COR-L47 (cell line): ENCODE measurements at places on chromosomes 2 and 18.

DNA sequence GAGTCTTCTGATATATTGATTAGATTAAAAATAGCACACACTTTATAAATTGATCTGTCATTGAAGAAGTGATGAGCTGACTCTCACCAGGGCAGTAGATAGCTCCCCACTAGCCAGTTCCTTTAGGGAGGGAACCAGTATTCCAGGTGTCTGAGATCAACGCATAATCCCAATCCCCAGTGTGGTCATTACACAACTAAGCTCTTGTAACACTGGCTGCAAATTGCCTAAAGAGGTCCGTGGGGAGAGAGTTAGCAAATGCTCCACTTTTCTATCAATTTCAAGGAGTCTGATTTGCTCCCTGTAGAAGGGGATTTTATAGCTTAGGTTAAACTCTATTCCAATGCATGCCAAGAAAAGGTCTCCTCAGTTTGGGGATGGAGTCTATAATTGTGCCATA, 7.7 kb downstream of the SLC14A1 start:
- DNase-seq: no peak

DNA sequence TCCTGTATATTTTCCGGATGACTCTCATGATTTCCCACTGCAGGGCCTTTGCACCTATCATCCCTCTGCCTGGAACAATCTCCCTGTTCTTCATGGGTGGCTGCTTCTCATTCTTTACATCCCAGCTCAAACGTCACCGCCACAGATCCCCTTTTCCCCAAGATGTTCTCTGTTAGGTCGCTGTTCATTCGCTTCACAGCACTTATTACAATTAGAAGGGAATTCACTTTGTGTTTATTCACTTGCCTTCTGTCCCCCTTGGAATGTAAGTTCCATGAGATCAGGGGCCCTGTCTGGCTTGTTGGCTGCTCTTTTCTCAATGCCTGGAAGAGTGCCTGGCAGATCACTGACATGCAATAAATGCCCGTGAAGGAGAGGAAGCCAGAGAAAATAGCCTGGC, 106.7 kb downstream of the FOXI3 start:
- DNase-seq: no peak

- DNase-seq: no peak
Observed at GRCh38 chr2:217070043-217070430, 210.2 kb upstream of the TNP1 start.

GRCh38 chr2:1750933-1751766, 6.8 kb upstream of the PXDN start:
- peak; percentile 57 for DNase-seq

DNA sequence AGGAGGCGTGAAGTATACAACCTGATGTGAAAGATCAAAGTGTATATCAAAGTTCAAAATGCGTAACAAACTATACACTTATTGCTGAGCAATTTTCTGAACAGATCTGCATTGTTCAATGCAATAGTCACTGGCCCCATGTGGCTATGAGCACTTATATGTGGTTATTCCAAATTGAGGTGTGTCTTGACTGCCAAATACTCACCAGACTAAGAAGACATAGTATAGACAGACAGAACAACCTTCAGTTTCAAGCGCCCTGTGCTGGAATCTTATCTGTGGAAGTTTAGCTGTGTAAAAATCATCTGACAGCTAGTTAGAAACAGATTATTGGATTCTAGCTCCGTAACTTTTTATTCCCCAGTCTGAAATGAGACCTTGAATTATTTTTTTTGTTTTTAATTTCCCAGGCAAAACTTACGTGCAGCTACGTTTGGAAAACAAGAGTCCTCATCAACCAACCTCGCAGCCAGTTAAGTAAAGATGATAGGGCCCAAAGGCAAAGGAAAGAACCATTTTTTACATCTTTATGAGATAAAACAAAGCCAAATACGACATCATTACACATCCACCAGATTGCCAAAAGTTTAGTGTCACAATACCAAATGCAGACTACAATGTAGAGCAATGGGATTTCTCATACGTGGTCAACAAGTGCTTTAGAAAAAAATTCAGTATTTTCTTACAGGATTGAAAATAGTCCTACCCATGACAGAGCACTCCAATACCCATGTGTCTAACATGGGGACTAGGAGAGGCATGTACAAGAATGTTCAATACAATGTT, 37.2 kb downstream of the MBOAT2 start:
- no peak for DNase-seq

- DNase-seq: no peak
Observed at GRCh38 chr2:203527719-203528118, 7.4 kb downstream of the RAPH1 start.

- DNase-seq: no peak
Observed at GRCh38 chr2:217410681-217410960, 550.8 kb upstream of the TNP1 start.
